MG63 (cell line): ENCODE measurements at places on chromosomes 2 and 18.

DNA sequence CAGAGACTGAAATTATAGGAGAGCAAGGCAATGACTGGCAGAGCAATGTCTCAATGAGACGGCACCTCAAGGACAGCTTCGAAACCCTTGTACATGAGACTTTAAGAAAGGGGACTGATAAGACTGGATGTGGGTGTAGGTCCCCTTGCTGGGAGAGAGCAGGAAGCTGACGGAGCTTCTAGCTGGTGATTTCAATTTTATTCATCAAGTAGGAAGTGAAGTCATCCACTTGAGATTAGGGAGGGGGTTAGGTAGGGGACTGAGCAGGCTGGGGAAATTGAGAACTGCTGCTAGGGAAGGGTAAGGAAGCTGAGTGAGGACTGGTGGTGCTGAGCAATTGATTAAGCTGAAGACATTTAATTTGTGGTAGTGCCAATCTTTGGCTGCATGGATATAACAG lies 99.5 kb upstream of the ITGB6 start:
- no peak for DNase-seq

DNA sequence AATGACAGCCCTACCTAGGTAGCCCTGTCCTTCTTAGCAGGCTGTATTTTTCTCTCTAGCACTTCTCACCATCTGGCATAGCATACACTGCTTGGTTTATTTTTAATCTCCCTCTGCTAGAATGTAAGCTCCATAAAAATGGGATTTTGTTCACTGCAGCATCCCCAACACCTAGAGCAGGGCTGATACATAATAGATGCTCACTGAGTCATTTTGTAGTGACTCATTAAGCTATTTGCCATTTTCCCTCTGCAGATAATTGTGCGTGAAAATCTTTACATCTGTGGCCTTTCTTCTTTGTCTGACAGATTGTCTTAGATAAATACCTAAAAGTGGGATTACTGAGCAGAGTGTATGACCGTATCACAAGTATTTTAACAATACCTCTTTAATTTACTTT lies 82.5 kb downstream of the CERS6 start:
- no peak for DNase-seq

GRCh38 chr18:41504316-41504715 lies 450.7 kb upstream of the PIK3C3 start:
- DNase-seq, result no peak

DNA sequence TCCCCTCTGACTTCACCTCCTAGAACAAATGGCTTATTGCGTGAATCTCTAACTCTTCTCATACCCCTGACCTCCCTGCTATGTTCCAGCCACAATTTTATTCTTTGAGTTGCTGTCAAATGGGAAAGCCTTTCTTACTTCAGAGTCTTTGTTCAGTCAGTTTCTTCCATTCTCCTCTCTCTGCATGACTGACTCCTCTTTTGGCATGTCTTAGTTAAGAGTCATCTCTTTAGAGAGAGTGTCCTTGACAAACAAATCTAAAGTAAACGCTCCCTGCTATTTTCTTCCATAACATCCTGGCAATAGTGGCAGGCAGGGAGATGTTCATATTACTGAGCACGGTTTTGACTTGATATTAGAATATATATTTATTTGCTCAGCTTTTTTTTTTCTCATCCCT lies 170.7 kb upstream of the ERBB4 start:
- no peak for DNase-seq

DNA sequence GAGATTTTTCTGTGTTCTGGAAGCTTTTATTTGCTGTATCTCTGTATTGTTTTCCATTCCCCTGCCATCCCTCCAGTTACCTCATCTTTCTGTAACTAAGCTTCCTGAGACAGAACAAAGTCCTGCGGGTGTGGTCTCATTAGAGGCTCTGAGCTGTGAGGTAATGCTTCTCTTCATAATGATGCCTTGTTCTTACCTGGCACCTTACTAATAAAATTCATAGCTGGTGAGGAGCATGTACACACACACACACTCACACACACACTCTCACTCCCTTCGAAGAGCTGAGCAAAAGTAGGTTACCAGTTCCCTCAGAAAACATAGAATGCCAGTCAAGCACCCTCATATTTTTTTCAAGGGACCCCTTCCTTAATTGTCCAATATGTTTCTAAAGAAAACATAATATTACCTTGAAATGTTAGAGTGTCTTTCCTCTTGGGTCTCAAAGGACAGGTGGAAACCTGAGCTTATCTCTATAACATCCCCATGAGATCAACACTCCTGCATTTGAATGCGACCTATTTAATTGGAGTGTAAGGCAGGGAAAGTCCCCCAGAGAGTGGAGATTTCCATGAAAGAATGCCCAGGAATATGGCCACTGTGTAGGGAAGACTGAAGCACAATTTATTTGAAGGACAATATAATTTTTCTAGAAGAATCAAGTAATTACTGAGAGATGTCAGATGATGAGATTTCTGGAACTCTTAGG lies 161.6 kb upstream of the NCK2 start:
- DNase-seq, result no peak

GRCh38 chr2:43008388-43008787 lies 216.0 kb upstream of the HAAO start:
- DNase-seq, result no peak

- DNase-seq, result peak; percentile 79
Measured at GRCh38 chr18:26574958-26575864, 26.9 kb upstream of the KCTD1 start.

- DNase-seq, result peak; percentile 11
Measured at GRCh38 chr18:49178736-49179135, 228.0 kb upstream of the SMAD7 start.

- DNase-seq, result peak; percentile 43
Measured at GRCh38 chr2:223815186-223815883, 22.0 kb downstream of the AP1S3 start.

DNA sequence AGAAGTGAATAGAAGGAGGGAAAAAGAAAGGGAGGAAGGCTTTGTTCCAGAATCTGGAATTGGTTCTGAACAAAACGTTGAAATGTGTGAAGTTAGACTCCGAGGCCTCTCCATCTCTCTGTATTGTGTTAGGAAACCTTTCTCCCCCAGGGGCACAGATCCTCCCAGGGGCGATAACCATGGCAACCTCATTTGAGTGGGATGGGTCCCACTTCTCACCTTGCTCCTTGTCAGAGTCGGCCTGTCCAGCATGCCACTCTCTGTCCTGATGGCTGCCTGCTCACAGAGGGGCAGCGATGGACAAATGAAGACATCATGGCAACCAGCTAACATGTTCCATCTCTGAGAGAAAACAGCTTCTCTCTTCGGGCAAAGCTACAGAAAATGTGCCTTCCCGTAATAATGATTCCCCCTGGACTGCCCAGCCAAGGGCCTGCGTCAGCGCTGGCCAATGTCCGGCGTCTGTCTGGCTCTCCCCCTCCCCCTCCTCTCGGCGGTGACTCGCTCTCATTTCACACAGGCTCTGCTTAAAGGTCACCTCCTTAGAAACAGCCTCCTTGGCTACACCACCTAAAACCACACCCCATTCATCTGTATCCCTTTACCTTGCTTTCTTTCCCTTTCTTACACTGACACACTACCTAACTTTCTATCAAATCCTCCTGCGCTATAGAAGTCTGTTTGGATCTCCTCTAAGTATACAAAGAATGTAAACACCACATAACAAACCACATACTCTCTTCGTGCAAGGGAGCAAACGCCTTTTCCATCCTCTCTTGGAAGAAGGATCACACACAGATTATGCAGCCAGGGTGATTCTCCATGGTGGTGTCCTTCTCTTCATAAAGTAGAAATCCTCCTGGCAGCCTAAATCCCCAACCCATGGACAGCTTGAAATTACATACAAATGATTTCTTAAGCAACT lies 32.1 kb upstream of the TTC39C start:
- no peak for DNase-seq

DNA sequence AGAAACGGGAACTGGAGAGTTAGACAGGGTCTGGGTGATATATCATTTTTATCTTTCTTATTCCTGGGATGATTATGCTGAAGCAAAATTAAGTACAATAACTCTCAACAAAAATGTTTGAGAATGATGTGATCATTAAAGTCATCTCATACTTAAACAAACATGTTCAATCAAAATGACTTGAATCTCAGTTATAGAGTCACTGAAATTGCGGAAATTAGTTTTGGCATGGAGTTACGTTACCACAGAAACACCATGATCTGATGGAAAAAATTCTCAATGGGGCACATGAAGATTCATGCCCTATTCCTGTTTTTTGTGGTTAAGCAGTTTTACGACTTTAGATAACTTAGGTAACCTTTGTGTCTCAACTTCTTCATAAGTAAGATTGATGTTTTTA lies 757.7 kb downstream of the EPHA4 start:
- DNase-seq, result no peak

DNA sequence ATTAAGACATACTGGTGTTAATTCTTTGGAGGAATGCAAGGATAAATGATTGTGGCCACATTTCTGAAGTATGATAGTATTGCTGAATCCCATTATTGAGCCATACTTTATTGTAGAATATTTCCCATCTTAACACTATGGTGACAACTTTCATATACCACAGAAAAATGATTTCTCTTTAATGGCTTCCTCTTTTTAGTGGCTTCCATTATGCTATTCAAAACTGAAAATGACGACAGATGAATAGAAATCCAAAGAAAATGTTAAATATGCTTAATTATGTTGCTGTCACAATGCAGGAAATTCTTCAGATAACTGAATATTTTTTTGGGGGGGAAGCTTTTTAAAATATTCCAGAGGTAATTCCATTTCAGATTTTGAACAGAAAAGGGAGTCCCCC lies 88.9 kb upstream of the TMEM200C start:
- DNase-seq, result no peak

DNA sequence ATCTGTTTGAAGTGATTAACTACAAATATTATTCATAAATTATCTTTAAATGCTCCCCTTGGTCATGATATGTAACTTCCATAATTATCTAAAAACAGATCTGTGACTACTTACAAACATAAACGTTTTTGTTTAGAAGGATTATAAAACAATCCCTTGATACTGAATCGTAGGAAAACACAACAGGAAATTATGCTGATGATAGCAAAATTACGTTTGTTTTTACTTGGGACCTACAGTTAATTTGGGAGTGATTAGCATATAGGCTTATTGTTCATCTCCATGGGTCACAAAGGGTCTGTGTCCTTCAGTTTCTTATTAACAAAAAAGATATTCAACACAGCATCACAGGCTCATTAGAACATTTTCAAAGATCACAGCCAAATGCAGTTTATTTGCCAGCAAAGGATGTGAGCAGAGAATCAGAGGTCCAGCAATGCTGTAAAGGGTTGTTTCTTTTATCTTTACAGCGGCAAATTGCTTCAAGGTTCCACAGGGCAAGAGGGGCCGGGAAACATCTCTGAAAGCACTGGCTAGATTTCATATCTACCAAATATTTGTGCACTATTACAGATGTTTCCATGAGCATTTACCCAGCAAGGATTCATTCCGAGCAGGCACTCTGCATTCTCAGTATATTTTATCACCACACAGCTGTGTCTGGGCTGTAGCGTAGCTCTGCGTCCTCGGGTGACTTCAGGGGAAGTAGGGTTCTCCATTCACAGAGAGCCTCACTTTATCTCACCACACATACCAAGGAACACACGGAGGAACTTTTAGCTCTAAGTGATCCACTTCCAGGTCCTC lies 4.1 kb downstream of the CCDC195 start:
- no peak for DNase-seq

DNA sequence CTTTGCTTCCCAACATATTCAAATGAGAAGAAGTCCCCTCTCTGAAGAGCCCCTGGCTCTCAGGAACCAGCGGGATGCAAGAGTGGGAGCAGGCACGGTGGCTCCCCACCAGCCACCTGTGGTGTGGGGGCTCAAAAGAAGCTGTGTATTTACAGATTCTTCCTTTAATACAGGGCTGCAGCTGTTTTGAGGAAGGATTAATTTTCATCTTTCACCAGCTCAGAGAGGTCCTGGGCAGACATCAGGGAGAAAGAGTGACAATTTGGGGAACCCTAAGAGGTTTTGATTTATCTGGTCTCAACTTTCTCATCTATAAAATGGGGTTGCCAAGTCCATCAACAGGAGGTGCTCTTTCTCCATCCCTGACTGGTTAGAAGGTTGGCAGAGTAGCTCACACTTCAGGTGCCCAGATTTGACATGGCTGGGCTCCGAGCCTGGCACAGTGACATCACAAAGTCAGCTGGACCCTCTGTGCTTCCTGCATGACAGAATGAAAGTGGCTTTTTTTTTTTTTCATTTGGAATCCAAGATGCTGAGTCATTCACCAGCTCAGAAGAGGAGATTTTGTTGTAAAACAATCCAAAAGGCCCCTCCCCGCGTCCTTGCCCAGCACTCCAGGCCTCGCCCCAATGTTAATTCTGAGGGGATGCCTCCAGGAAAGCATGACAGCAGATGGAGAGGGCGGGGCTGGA lies 15.5 kb upstream of the SIX2 start:
- peak; percentile 93 for DNase-seq

DNA sequence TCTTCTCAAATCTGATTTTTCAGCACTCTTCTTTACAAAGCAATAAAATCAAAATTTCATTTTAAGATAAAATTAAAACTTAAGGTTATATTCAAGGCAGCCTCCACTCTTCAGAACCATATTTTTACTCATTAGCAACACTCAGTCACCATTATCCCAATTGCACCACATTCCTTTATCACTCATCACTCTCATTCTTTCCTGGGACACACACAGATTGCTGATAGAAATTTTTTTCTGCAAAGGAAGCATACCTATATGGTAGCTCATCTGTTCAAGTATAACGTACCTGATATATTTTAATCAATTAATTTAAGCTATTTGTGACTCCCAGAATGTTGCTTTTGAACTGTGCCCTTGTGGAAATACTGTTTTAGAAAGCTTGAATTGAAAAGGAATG lies 1559.3 kb upstream of the ZEB2 start:
- DNase-seq, result no peak

DNA sequence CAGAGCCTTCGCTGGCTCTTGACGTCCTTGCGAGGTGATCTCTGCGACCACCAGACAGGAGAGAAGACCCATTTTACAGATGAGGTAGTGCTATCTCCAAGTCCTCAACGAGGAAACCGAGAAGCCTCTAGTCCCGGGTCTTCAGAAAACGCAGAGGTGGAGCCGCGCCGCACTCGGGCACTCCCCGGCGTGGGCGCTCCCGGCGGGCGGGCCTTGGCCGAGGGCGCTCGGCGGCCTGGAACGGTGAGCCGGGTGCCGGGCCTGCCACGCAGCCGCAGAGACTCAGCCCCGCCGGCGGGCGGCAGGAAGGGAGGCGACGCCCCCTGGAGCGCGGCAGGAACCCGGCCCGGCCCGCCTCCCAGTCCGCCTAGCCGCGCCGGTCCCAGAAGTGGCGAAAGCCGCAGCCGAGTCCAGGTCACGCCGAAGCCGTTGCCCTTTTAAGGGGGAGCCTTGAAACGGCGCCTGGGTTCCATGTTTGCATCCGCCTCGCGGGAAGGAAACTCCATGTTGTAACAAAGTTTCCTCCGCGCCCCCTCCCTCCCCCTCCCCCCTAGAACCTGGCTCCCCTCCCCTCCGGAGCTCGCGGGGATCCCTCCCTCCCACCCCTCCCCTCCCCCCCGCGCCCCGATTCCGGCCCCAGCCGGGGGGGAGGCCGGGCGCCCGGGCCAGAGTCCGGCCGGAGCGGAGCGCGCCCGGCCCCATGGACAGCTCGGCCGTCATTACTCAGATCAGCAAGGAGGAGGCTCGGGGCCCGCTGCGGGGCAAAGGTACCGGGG lies at the start of gene CTDSP1:
Gene CTDSP1 (plus strand): TSS at position 478 of the 776 bp plus-strand sequence. CDS start 223 bp downstream, at position 701.
- DNase-seq, result peak; percentile 97

- DNase-seq, result peak; percentile 69
Measured at GRCh38 chr2:62195421-62196277, at the start of gene B3GNT2. TSS of gene B3GNT2 (plus strand) at chr2:62196115. CDS start at chr2:62222221, 26,106 bp downstream.

GRCh38 chr2:98793897-98794830 lies 63.2 kb upstream of the MGAT4A start:
- DNase-seq, result no peak
